ENCODE measurements at places on chromosomes 16 and 17.

DNA sequence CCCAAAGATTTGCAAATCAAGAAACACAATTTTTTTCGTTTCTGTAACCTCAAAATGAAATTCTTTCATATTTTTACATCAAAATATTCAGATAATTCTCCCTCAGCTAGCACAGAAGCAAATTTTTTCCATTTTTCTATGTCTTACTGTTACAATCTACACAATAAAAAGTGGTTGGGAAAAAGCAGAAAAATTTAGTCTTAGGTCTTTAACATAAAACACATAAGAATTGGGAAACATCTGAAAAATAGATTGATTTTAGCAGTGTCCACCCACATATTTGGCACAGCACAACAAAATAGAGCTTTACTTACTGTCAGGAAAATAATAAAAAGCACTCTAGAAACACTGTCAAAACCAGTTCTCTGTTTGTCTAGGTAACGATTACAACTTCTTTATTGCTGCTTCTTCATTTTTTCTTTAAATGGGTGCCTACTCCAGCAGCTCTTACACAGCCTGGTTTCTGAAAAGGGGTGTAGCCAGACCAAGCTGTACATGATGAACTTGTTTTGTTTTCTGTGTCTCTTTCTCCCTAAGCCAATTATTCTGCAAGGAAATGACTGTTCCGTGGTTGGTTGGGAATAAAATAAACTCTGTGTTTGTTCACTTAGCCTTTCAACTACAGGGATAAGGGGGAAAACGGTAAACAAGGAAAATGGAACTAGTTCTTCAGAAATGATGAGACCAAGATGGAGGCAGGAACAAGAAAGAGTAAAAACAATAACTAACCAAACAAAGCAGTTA is at the start of gene ABCA6:
Gene ABCA6, minus strand, starts transcription at position 465 of the 744 bp plus-strand sequence. CDS start 1,192 bp downstream, outside the sequence.
- no peak for DNase-seq

DNA sequence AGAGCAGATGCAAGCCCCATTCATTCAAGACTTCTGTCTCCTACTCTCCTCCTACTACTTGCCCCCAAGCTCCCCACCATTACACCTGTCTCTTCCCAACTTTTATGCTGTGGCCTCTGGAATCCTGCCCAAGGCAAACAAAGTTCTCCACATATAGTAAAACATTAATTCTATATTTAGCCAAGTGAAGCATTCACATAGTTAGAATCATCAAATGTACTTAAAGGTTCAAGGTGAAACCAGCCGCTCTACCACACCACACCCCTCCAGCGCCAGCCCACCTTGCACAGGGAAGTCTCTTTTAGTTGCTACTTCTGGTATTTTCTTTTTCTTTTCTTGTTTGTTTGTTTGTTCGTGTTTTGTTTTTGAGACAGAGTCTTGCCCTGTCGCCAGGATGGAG is 25.4 kb upstream of the GUCY2D start:
- no peak for DNase-seq

GRCh38 chr17:31488982-31489294 is 97.5 kb downstream of the RAB11FIP4 start:
- no peak for DNase-seq

GRCh38 chr16:12740986-12741610 is 62.6 kb downstream of the CPPED1 start:
- no peak for DNase-seq

DNA sequence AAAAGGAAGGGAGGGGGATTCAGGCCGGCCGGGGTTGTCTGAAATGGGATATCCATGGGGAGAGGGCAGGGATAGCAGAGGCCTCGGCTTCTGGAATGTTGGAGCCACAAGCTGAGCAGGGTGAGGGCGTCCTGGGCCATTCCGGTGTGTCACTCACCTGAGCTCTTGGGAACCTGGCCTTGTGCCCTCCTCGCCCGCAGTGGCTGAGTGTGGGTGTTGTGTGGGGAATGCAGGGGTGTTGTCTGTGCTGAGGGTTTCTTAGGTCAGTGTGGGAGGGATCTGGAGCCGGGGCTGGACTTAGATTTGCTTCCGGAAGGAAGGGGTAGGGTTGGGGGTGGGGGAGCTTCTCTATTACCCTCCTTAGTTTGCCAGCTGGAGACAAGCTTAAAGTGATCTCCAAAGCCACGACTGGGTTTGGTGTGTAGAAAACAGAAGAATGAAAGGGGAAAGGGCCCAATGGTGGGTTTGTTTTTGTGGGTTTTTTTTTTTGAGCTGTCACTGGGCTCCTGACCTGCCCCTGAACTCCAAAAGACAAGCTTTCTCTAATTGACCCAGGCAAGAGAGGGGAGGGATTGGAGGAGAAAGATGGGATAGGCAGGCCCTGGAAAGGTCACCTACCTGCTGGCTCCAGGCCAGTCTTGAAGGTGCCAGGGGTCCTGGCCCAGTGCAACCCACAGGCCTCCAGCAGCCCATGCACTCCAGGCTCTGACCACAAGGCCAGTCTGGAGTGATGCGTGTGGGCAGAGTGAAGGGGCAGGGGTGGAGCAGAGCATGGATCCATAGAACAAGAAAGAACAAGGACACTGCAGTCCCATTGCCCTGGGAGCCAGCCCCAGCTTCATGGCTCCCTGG is at the start of gene SULT1A2:
Gene SULT1A2, minus strand, starts transcription at position 211 of the 852 bp plus-strand sequence. CDS start 1,120 bp downstream, outside the sequence.
- peak; percentile 67 for DNase-seq

GRCh38 chr16:73152386-73153125 is 104.6 kb upstream of the ZFHX3 start:
- peak; percentile 92 for DNase-seq

Measured in ELF-1 (cell line).